ENCODE measurements at places on chromosomes 6 and 20. TPM values are rescaled to one million over a fixed set of nuclear protein-coding genes. Genes with fewer than 3 reads are reported as not detected.
A peak's percentile ranks its signal among the peaks of the same experiment; 100 is the strongest.

- H3K4me1 ChIP-seq = no peaks in the 10 kb centered on the region
- no peak overlapping the region for H3K27ac ChIP-seq
- H3K36me3 ChIP-seq = no peaks in the 10 kb centered on the region
- no peak for DNase-seq
- no peaks in the 10 kb centered on the region for H3K27me3 ChIP-seq
Observed at GRCh38 chr6:93394471-93394870, 24.9 kb downstream of the EPHA7 start.

- H3K36me3 ChIP-seq = peaks cover 7% of the 10 kb centered on the region
- peaks cover 12% of the 10 kb centered on the region for H3K4me1 ChIP-seq
- no peak for DNase-seq
- H3K27ac ChIP-seq = no peak overlapping the region
Observed at GRCh38 chr20:38224531-38224930, 36.0 kb downstream of the KIAA1755 start.

DNA sequence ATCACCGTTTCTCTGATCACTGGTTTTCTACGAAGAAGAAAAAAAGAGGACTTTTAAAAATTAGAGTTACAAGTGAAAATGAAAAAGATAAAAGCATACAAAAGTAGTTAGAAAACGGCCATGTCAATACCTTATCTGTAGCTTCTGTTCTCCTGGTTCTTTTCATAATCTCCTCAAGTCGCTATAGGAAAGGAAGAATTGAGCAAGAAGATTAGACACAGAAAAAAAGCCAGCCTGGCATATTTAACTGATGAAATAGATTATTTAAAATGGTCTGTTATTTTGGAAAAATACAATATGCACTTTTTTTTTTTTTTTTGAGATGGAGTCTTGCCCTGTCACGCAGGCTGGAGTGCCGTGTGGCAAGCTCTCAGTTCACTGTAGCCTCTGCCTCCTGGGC is 70.2 kb upstream of the BCLAF1 start:
- no peak for DNase-seq
- peaks cover 19% of the 10 kb centered on the region for H3K36me3 ChIP-seq
- peaks cover 4% of the 10 kb centered on the region for H3K4me1 ChIP-seq
- no peak overlapping the region for H3K27ac ChIP-seq

DNA sequence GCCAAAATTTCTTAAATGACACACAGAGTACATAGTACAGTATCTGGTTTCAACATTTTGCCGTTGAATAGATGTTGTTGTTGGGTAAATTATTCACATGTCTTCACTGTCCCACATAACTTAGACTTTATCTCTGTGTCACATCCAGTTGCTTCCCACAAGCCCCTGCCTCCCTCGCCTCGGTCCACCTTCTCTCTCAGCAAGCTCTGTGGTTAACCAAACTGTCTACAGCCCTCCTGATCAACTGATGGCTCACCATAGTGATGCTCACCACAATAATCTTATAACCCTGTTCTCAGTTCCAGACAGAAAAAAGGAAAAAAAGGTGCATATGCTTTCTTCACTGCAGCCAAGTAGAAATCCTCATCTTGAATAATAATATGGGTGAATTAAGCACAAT is 23.0 kb downstream of the IL17F start:
- H3K4me3 ChIP-seq = no peak overlapping the region
- no peak overlapping the region for H3K27ac ChIP-seq
- H3K27me3 ChIP-seq = no peaks in the 10 kb centered on the region
- no peaks in the 10 kb centered on the region for H3K36me3 ChIP-seq
- H3K4me1 ChIP-seq = no peaks in the 10 kb centered on the region

- no peak overlapping the region for H3K27ac ChIP-seq
- no peaks in the 10 kb centered on the region for H3K36me3 ChIP-seq
- H3K4me3 ChIP-seq = no peak overlapping the region
- no peak for DNase-seq
- H3K4me1 ChIP-seq = no peaks in the 10 kb centered on the region
Observed at GRCh38 chr6:4640139-4640538, 136.1 kb upstream of the CDYL start.

GRCh38 chr6:157253017-157253416 is 70.3 kb downstream of the TMEM242 start:
- no peak for DNase-seq
- H3K27ac ChIP-seq = no peak overlapping the region
- H3K4me1 ChIP-seq = peaks cover 6% of the 10 kb centered on the region
- H3K27me3 ChIP-seq = peaks cover 2% of the 10 kb centered on the region

DNA sequence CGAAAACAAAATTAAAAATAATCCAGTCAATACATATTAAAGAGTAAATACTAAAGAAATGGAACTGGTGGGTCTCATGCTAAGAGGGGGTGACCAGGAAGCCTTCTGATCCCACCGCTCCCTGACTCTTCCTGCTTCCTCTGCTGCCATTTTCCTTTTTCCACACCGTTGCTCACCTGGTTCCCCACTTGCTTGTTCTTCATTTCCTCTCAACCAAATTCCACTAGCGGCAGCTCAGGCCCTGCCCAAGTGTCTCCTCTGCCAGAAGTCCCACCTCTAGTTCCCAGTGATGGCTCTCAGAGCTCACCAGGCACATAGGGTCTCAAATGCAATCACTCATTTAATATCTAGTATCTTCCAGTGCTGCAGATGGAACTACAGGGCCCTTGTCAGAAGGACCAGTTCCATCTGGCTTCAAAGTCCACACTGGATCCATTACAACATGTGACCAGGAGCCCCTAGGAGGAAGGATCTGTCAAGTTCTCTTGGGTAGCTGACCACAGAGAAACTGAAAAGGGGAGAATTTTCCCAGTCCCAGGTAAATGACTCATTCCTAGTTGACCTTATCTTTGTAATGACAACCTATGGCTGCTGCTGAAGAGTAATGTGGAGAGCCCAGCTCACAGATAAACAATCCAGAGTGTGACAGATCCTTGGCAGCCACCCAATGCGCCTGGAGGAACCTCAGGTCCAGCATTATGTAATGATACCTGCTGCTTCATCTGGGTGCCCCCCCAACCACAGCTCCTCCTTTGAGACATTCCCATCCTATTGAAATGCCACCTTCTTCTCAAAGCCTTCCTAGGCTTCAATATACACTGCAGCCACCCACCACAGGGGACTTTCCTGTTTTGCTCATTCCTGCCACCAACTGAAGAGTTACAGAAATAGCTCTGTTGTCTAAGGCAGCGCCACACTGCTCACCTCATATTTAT is 38.2 kb downstream of the ELMO2 start:
- no peak for DNase-seq
- H3K27me3 ChIP-seq = no peaks in the 10 kb centered on the region
- H3K36me3 ChIP-seq = peaks cover 67% of the 10 kb centered on the region
- peaks cover 35% of the 10 kb centered on the region for H3K4me1 ChIP-seq
- H3K27ac ChIP-seq = no peak overlapping the region

- no peaks in the 10 kb centered on the region for H3K36me3 ChIP-seq
- H3K4me3 ChIP-seq = peak overlapping the region; percentile 67
- H3K4me1 ChIP-seq = peaks cover 26% of the 10 kb centered on the region
- peak overlapping the region; percentile 25 for H3K27ac ChIP-seq
Observed at GRCh38 chr6:101391772-101392585, 1.5 kb upstream of the GRIK2 start.

DNA sequence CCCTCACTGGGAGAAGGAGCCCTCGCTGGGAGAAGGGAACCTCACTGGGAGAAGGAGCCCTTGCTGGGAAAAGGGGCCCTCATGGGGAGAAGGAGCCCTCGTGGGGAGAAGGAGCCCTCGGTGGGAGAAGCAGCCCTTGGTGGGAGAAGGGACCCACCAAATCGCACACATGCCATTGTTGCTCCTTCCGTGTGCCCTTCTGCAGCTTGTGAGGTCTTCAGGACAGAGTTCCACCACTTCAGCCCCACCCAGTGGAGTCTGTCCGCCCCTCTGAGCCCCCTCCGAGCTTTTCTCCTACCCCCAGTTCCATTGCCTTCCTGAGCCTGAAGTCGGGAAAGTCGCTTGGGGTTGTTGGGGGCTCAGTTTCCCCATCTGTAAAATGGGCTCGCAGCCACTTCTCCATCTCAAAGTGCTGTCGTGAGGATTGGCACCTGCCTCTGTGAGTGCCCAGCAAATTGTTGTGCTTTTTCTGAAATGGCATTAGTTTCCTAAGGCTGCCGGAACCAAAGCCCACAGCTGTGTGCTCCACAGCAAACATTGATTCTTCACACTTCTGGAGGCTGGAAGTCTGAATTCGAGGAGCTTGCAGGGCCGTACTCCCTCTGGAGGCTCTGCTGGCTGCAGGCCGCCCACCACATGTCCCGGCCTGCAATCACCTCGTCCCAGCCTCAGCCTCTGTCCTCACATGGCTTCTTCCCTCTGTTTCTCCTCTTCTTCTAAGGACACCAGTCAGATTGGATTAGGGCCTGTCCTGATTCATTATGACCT is 124.7 kb upstream of the PMEPA1 start:
- no peak overlapping the region for H3K27ac ChIP-seq
- H3K36me3 ChIP-seq = no peaks in the 10 kb centered on the region
- H3K4me3 ChIP-seq = no peak overlapping the region
- peaks cover 27% of the 10 kb centered on the region for H3K4me1 ChIP-seq
- no peak for DNase-seq

DNA sequence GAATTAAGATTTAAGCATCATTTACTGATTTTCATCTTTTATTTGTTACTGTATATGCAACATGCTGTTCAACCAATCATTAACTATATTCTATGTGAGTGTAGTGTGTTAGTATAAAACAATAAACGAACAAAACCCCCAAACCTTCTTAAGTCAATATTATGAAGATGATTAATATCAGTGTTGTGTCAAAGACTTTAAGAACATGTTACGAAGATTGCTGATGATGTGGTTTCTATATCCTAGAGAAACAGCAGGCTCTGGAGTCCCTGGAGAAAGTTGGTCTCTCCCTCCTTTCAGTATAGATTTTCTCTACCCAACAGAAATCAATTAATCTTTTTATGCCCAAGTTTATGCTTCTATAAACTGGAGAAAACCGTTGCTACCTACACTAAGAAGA is 393.8 kb upstream of the HSF2 start:
- DNase-seq = no peak
- no peaks in the 10 kb centered on the region for H3K27me3 ChIP-seq
- no peaks in the 10 kb centered on the region for H3K4me1 ChIP-seq
- H3K36me3 ChIP-seq = no peaks in the 10 kb centered on the region
- H3K27ac ChIP-seq = no peak overlapping the region
- H3K4me3 ChIP-seq = no peak overlapping the region

DNA sequence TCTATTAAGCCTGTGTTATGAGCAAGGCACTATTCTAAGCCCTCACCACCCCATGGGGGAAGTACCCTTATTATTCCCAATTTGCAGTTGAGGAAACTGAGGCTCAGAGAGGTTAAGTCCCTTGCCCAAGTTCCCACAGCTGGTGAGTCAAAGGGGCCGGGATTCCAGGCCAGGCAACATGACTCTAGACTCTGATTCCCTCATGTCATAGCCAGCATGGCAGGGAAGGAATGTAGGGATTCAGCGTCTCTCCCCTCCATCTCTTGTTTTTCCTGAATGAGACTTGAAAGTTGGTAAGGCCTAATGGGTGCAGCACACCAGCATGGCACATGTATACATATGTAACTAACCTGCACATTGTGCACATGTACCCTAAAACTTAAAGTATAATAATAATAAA is 6.7 kb downstream of the C6orf132 start:
- no peak overlapping the region for H3K27ac ChIP-seq
- no peak overlapping the region for H3K4me3 ChIP-seq
- no peaks in the 10 kb centered on the region for H3K27me3 ChIP-seq
- DNase-seq = no peak
- H3K36me3 ChIP-seq = no peaks in the 10 kb centered on the region

GRCh38 chr6:2784061-2784460 is 18.9 kb downstream of the WRNIP1 start:
- no peak for DNase-seq
- peaks cover 9% of the 10 kb centered on the region for H3K4me1 ChIP-seq

The SUMO4 gene
- 5.8 TPM for total RNA-seq

The PTGIS gene
- 27.5 TPM for total RNA-seq

The WFDC2 gene
- total RNA-seq = 7.0 TPM

The LY6G5C gene
- total RNA-seq = 0.40 TPM

The MYLK4 gene
- 3.6 TPM for total RNA-seq

All from spinal cord (tissue), 10 donors.